Hematopoietic multipotent progenitor cell (in vitro differentiated cells): ENCODE measurements at places on chromosomes 5 and 9.

GRCh38 chr9:120846906-120847305 is 4.2 kb upstream of the PSMD5 start:
- no peak for DNase-seq

GRCh38 chr9:131645078-131645776 is 94.6 kb downstream of the RAPGEF1 start:
- no peak for DNase-seq

DNA sequence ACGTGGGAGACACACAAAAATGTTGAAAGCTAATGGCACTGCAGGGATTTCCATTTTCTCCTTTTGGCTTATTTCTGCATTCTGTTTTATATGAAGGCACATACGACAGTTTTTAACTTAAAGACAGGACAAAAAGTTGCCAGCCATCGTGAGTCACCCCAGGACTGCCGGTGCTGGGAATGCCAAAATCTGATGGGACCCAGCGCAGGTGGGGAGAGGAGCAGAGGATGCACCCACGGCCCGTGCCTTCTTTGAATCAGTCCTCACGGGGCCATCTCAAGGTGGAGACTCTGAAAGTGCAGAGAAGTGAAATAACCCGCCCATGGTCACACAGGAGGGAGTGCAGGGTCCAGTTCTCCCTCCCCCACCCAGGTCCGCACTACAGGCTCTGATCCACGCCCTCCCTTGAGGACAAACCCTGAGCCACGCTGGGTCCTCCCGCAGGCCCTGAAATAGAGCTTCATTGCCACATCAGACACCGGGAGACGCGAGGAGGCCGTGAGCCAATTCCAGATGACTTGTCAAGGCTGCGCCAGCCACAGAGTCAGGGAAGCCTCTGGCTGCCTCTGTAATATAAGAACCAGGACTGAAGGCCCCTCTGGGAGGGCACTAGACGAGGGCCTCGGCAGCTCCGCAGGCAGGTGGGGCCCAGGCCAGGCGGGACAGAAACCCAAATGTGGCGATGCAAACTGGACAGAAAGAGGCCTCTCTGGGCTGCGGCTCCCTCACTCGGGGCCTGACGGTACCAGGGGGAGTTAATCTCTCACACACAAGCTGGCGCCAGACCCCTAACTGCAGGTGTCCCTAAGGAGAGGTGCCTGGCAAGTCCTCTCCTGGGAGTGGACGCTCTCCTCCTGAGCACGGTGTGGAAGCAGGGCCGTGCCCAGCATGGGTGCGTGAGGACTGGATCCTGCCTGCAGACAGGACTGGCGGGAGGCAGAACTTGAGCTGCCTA is 22.9 kb downstream of the ADAMTS2 start:
- no peak for DNase-seq

GRCh38 chr5:10091701-10092100 is 158.0 kb downstream of the ATPSCKMT start:
- DNase-seq, result no peak

DNA sequence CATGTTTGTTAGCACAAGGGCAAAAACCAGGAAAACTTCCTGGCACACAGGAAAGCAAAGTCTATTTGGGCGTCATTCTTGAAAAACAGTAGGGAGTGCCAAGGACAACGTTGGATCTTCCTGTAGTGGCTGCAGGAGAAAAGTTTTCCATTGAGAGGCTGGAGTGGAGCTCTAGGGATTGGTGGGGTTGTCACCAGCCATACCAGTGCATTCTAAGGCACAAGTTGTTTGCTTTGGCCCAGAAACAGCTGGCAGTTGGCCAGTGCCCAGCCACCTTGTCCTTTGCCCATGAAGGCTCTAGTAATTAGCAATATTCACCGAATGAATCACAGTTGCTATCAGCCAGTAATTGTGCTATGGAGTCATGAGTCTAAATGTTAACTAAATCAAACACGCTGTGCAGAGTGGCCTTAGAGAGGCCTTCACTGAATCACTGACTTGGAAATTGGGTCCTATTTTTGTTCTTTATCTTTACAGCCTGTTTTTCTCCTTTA is 26.4 kb downstream of the TNFSF15 start:
- DNase-seq, result no peak

GRCh38 chr9:97501177-97501971 is at the start of gene TMOD1:
TSS of gene TMOD1 (plus strand) at chr9:97501666. CDS start at chr9:97524189, 22,523 bp downstream.
- peak; percentile 60 for DNase-seq

DNA sequence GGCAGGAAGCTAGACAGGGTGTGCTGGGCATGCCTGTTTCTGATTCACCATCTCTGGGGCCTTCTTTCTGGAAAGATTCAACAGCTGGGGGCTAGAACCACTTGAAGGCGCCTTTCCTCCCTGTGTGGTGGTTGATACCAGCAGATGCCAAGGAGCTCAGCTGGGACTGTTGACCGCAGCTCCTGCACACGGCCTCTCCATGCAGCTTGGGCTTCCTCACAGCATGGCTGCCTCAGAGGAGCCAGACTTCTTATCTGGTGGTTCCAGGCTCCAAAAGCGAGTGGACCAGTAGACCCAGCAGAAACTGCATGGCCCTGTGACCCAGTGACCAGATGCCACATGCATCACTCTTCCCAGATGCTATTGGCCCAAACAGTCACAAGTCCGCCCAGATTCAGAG is 74.7 kb upstream of the COL5A1 start:
- no peak for DNase-seq

GRCh38 chr9:120538339-120538738 is 41.6 kb downstream of the CDK5RAP2 start:
- DNase-seq, result no peak

DNA sequence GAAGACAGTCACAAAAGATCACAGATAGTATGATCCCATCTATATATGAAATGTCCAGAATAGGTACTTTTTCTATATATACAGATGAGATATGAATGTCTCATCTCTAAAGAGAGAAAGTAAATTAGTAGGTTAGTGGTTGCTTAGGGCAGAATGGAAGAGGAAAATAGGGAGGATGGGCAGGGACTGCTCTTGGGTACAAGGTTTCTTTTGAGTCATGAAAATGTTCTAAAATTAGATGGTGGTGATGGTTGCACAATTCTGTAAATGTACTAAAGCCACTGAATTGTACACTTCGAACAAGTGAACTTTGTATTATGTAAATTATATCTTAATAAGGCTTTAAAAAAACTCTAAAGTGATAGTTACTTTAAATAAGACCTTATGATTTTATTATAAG is 59.6 kb upstream of the GRAMD2B start:
- no peak for DNase-seq

DNA sequence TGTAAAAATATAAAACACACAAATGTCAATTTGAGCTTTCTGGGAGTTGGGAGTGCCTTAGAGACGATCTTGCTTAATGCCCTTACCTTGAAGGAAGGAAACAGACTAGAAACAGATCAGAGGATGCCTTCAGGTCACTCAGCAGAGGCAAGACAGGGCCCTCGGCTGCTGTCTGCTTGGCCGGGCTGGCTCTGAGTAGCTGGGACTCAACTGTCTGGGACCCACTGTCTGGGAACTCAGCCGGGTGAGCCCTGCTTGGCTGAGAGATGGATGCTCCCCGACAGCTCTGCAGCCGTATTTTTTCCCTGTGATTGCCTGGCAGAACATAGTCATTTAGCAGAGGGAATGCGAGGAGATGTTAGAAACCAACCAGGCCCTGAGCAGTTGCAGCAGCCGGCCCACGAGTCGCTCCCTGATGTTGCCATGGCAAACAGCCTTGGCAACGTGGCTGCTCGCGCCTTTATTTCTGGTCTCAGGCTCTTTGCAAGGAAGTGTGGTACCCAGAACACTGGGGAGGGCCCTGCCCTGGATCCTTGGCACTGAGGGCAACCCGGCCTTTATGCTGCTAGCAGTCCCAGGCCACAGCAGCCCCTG is 10.9 kb downstream of the PPARGC1B start:
- no peak for DNase-seq

DNA sequence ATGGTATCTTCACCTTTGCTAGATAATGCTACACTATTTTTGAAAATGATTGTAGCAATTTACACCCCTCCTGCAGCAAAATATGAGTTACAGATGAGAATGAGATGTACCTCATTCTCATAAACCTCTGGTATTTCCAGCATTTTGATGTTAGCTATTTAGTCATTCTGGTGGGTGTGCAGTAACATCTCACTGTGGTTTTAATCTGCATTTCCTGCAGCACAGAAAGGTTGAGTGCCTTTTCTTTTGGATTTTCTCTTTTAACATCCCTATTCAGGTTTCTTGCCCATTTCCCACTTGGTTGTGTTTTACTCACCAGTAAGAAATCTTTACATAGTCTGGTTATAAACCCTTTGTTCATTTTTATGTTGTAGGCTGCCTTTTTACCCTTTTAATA is 206.2 kb downstream of the NR3C1 start:
- DNase-seq, result no peak

DNA sequence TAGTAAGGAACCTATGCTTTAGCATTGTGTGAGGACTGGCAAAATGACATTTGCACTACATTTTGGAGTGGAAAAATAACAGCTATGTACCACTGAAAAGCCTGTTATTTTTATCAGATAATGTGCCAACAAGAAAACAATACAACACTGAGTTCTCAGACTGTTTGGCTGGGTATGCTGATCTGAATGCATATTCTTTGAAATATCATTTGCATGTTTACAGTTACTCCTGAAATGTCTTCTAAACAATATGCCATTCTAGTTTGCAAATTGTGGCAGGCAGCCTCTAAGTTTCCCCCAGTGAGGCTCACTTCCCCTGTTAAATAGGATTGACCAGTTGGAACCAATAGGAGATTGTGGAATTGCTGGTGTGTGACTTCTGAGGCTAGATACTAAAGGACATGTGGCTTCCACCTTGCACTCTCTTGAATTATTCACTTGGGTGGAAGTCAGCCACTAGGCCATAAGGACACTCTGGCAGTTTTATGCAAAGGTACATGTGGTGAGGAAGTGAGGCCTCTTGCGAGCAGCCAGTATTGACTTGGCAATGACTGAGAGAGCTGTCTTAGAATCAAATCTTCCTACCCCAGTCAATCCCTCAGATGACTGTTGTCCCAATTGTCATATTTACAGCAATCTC is 250.4 kb upstream of the PCSK5 start:
- no peak for DNase-seq

DNA sequence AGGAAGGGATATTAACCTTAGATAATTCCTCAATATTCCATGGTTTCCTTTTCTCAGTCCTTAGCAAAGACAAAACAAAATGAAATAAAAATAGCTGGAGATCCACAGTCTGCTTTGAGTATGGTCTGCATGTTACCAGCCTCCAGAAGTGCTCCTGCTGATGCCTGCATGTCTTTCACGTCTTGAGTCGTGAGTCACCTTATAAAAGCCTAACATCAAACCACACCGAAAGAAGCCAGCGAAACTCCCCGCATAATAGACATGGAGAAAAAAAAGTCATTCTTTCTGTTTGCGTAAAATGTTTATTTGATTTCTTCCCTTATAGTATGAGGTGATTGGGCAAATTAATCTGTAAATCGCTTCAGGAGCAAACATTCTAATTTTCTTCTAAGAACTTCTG is 380.5 kb downstream of the SLCO4C1 start:
- DNase-seq, result no peak

DNA sequence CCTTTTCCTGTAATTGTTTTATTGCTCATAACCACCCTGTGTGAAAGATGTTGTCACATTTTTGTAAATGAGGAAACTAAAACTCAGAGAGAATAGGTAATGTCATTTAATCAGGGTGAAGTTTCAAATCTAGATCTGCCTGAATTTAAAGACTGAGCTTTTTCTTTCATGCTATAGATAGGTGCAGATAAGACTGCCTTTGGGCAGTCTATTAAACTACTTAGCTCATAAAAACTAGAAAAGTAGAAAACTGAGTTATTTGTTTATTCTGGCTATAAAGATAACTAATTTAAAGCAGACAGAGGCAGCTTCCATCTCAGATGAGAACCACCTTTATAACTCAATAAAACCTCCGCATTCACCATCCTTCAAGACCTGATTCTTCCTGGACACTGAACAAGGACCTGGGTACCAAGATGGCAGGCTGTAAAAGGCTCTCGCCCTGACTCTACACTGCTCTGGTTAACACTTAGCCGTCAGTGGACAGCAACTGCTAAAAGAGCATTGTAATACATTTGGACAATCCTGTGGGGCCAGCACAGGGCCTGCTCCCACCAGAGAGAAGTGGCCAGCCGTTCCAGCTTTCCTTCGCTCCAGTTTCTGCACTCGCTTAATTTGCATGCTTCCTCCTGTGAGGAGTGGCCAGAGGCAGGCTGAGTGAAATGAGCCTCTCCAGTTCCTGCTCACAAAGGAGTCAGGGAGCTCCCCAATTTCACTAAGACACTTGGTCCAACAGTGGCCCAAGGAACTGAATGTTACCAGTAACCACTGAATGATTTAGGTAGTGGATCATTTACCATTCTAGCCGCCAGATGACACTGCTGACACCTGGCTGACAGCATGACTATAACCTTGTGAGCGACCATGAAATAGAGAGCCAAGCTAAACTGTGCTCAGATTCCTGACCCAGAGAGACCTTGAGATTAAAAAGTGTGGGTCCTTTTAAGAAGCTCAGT is 566.4 kb downstream of the EFNA5 start:
- no peak for DNase-seq

DNA sequence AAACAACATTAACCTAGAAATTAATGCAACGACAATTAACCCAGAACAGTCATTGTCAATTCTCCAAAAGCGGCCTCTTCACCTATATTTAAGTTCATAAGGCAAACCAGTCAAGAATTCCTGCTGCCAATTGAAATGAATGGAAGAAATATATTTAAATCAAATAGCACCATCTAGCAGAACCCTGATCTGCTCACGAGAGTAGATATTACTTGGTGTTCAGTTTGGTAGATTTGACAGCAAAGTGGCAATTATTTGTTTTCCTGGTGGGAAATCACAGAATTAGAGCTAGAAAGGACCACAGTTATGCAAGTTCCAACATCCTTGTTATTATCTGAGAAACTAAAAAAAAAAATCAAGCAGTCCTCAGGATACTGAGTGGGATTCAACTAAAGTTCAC is 2.3 kb downstream of the SSBP2 start:
- DNase-seq, result no peak

DNA sequence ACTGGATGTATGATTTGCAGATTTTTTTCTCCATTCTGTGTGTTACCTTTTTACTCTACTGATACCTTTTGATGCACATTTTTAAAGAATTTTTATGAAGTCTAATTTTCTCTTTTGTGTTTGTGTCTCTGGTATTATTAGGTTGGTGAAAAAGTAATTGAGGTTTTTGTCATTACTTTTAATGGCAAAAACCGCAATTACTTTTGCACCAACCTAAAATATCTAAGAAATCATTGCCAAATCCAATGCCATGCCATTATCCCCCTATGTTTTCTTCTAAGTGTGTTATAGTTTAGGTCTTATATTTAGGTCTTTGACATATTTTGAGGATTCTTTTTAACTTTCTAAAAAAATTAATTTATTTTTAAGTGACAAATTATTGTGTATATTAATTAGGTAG is 43.4 kb upstream of the STARD4 start:
- no peak for DNase-seq

GRCh38 chr9:136622538-136622948 is 40.2 kb upstream of the EGFL7 start:
- DNase-seq, result no peak

GRCh38 chr5:61200582-61201155 is 38.4 kb upstream of the SMIM15 start:
- DNase-seq, result no peak

- DNase-seq, result no peak
Measured at GRCh38 chr5:1134478-1134877, 22.6 kb upstream of the SLC12A7 start.
